Stimulated activated CD4-positive, alpha-beta T cell treated with anti-CD3 and anti-CD28 coated beads, TNF-alpha, amount 100 ng/mL, for 24 hours (primary cell): ENCODE measurements at places on chromosomes 3 and 15.

GRCh38 chr15:52529341-52529924, 753 bp upstream of the MYO5A start:
- peak; percentile 21 for DNase-seq

DNA sequence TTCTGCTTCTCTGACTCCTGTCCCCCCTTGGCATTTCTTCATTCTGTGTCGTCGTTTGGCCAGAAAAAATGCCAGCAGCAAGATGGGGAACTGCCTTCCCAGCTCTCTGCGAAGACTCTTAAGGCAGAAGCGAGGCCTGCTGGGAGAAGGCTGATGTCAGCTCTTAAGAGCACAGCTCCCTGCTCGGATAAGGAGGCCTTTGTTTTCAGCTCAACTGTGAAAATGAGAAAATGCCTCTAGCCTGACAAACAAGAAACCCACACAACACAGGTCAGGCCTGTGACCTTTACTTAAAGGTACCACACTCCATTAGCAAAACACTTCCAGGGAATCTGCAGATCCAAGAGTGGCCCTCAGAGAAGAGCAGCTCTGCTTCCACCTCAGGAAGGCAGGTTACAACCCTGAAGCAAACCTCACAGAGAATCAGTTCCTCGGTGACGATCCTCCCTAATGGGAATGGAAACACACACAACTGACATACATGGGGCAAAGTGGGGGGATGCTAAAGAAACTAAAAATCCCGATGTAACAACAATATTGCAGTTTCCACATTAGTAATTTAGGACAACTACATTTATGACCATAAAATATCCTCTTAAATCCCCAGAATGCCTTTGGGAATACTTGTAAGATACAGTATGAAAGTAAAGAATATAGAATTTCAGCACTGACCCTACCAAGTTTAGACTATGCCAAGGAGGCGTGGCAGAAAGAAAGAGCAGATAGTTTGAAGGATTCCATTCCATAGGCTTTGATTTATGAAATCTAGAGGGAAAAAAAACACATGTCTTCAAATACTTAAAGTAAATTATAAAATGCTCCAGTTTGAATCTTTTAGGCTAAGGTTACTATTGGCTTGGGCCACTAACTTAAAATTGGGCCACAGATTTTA, 52.1 kb downstream of the VGLL4 start:
- DNase-seq = no peak

DNA sequence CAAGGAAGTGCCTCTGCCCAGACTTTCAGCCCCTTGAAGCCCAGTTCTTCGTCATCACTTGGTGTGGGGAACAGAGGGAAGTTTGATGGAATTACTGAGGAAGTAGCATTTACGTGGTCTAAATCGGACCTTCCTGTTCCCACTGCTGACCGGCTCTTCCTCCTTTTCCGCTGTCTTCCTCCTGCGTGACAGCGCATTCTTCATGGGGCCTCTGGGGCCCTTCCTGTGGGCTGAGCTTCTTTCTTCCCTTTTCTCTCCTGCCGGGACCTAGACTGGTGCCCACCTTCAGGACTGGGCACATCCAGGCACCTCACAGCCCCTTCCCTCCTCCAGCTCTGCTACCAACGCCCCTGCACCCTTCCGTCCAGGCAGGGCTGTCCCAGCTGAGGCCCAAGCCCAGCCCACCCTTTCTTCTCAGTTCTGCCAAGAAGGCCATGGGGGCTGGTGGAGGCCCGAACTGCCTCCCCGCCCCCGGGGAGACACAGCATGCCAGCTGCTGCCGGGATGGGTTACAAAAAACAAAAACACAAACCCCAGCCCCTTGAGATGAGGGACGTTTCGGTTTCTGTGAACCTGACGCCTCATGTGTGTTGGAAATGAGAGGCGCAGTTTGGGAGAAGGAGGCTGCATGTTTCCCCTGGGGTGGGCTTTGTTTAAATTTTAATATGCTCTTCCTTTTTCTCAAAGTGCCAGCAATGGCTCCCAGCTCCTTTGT, 19.1 kb downstream of the ZNF710 start:
- DNase-seq = no peak

GRCh38 chr3:3800080-3800455, 837 bp downstream of the LRRN1 start:
- DNase-seq = no peak

GRCh38 chr15:29102911-29103823, 166.5 kb downstream of the NSMCE3 start:
- no peak for DNase-seq

GRCh38 chr3:149621218-149622005, 36.4 kb downstream of the WWTR1 start:
- DNase-seq = no peak

DNA sequence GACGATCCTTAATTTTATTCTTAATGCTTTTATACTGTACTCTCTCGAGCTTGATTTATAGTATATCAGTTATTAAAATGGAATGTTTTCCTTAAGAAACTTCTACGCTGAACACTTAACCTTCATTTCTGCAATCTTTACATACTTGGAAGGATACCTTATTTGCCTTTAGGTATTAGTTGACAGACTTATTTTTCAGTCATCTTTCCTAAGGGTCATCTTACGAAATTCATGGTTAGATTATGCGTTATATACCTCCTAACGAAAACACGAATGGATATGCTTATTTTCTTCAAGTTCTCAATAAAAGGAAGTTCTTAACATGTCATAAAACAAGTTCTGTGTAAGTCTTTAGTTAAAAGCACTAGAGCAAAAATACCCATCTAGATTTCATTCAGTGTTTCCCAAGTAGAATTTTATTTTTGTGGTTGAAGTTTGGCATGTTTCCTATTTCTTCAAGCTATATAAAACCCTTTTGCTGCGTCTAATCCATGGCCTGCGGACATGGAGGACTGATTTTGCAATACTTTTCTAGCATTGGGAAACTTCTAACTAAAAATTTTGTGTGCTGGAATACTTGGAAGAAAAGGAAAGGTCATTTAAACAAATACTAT, 231.3 kb downstream of the TP63 start:
- DNase-seq = no peak

- DNase-seq = no peak
These were observed 9.6 kb downstream of the PLA2G4F start for GRCh38 chr15:42146551-42147430.
